ENCODE measurements at places on chromosomes 2 and 18.

GRCh38 chr2:207494137-207494536 is 35.6 kb upstream of the CREB1 start:
- no peak for DNase-seq

DNA sequence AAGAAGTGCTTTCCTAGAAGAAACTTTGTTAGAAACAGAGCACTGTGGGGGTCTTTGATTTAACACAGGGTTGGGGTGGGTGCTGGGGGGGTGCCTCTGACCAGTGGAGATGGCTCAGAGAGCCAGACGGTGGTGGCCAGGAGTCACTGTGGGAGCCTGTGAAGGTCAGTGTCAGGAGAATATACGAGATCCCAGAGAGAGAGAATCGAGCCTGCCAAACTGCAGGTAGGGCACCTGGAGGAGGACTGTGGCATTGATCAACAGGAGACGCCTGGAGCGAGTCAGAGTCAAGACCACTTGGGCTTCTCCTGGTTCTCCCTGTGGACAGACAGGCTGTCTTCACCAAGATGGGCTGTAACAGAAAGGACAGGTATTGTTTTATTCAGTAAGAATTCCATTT is 136.5 kb upstream of the TWIST2 start:
- no peak for DNase-seq

DNA sequence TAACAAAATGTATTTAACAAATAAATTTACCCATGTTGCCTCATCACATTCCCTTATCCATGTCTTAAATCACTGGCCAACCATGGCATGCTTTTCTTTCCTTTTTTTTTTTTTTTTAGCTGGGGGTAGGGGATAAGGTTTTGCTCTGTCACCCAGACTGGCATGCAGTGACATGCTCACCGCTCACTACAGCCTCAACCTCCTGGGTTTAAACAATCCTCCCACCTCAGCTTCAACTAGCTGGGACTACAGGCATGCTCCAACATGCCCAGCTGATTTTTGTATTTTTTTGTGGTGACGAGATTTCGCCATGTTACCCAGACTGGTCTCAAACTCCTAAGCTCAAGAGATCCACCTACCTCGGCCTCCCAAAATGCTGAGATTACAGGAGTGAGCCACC is 266.4 kb downstream of the THSD7B start:
- DNase-seq, result peak; percentile 8

GRCh38 chr2:178084273-178084672 is 11.7 kb upstream of the PDE11A start:
- DNase-seq, result no peak

- no peak for DNase-seq
Measured at GRCh38 chr2:45713591-45713990, 62.1 kb downstream of the PRKCE start.
